ENCODE measurements at places on chromosomes 1 and 21.

GRCh38 chr1:45230537-45230936 lies 24.1 kb upstream of the ZSWIM5 start:
- DNase-seq: no peak

GRCh38 chr1:67713057-67713846 lies 28.3 kb downstream of the GADD45A start:
- no peak for DNase-seq

DNA sequence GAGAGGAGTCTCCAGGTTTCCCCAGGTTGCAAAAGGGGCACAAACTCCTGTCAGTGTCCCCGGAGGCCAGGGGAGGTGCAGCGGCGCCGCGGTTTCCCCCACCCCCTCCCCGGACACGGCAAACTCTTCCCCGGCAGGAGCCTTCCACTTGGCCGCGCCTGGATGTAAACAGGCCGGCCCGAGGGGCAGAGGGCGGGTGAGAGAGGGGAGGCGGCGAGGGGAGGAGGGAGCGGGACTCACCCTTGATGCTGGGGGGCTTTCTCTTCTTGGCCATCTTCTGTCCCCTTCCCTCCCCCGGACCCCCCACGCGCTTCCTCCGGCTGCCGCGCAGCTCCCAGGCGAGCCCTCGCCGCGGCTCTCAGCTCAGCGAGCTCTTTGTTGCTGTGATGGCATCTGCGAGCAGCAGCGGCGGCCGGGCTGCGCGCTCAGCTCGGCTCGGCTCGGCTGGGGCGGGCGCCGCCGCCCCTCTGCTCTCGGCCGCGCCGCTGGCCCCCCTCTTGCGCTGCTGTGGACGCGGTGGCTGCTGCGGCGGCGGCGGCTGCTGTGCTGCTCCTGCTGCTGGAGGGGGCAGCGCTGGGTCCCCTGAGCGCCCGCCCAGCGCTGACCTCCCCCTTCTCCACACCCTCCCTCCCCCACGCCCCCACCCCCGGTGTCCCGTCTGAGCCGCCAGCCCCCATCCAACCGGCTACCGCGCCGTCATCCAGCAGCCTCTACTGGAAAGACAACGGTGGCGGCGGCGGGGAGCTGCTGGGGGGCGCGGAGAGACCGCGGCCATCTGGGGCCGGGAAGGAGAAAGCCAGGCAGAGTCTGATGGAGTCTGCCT lies 4.9 kb upstream of the SLC44A5 start:
- DNase-seq: no peak

DNA sequence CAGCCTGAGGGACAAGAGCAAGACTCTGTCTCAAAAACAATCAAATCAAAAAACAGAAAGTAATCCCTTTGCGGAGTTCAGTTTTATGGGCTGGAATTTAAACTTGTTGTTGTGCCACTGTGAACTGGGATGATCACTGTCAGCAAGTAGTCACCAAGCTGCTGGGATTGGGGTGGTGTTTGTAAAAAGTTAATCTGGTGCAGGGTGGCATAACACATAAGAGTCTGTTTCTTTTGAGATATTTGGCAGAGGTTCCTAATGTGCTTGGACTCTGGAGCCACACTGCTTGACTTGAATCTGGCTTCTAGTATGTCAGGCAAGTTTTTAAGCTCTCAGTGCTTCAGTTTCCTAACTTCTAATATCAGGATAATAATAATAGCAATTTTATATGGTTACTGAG lies 6.6 kb downstream of the CLIC4 start:
- DNase-seq: no peak

DNA sequence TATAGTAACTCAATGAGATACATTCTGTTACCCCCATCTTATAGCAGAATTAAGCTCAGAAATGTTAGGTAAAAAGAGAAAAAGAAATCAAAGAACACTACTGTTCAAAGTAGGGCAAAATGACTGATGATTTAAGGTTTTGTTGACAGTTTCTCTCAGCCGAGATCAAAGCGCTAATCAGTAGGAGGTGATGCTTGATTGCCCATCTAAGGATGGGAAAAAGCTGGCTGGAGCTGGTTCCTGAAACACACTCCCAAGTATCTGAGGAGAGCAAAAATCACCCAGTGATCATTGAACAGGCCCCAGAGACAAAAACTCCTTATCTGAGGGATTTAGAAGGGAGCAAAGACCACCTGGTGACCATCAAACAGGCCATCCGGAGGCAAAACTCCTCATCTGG lies 64.5 kb upstream of the CSF1 start:
- no peak for DNase-seq

DNA sequence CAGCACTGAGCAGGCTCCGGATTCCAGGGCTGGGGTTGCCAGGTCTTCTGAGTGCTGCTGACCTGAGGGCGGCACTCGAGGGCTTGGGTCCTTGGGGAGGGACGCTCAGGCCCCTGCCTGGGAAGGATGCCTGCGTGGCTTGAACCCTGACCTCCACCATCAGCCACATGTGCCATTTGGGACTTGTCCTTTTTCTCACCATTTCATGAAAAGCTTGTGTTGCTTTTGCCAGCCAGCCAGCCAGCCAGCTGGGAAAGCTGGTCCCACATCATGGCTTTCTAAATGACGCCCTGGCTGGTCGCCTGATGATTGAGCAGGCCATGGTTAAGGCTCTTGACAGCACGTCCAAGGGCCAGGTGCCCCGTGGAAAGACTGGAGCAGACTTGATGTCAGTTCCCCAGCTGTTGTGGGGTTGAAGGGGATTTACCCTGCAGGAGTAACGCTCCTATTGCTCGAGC lies 168.7 kb downstream of the CAMTA1 start:
- no peak for DNase-seq

DNA sequence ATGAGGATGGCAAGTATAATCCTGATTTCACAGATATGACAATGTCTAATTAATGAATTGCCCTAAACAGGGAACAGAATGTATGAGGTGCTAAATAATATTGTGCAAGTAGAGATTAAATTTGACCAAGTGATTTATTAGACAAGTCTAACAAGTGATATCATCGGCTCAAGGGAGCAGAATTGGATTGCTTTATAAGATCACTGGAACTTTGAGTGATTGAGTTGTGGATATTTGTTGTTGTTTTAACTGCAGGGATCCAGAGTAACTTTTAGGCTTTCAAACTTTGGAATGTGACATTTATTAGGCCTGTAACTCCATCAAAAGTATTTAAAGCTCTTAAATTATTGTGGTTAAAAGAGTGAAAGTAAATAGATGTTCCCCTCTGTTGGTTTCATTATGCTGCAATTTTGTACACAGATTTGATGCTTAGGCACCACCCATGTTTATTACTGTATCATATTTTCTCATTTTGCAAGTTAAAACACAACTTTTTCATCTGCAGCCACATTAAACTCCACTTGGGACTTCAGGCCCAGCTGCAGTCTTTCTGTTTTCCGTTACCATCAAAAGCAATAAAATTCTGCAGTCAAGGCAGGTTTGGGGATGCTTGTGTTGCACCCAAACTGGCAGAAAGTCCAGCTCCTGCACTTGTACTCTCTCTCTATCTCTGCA lies 206.6 kb downstream of the HLX start:
- DNase-seq: no peak

DNA sequence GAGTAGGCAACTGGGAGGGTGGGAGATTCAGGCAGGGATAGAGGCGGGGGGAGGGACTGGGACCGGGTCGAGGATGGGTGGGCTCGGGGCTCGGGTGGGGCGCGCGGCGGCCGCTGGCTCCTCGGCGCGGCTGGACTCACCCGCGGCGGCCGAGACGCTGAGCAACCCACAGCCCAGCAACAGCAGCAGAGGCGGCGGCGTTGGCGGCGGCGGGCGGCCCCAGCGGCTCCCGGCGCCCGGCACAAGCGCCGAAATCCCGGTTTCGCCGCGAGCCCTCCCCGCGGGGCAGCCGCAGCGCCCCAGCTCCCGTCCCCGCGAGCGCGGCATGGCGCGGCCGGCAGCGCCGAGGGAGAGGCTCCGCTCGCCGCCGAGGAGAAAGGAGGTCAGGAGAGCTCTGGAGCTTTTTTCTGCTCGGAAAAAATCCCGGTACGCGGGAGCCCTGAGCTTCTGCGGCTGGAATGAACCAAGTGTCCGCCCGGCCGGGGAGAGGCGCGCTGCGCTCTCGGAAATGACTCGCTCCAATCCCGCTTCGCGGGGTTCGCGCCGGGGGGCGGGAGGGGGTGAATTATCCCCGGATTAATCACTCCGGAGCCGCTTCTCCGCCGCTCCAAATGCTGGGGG lies at the start of gene CSMD2:
Gene CSMD2, minus strand, starts transcription at position 460 of the 621 bp plus-strand sequence. Its CDS starts 133 bp downstream, at position 327.
- DNase-seq: no peak

DNA sequence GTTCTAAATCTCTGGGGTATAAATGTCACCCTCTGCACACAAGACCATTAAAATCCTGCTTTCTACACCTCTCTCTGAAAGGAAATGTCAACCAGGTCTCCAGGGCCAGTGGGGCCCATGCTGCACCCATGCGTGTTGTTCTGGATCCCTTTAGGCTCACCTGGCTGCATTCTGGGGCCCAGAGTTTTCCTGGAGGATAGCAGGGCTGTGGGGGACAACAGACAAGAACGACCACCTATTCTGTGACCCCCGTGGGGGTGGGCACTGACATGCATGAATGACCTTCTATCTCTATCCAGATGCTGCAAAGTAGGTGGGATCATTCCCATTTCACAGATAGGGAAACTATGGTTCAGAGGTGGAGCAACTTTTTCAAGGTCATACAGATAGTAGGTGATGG lies 41.6 kb downstream of the TNNT2 start:
- no peak for DNase-seq

GRCh38 chr1:23709229-23709628 lies 17.6 kb downstream of the RPL11 start:
- DNase-seq: no peak

DNA sequence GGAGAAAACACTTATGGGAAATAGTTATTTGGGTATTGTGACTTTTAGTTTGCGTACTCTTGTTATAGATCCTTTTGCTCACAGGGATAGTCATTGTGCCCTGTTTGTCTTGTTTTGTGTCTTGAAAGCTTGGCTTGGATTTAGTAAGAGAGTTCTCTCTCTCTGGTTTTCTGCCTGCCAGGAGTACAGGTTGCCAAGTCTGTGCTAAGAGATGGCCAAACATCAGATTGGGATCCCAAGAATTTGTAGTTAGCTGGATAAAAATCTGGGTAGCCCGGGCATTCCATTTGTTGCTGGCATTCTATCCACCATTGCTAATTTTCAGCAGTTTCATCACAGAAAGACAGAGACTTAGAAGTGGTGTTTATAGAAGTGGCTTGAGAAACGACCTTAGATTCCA lies 222.2 kb downstream of the NRIP1 start:
- DNase-seq: no peak

- DNase-seq: no peak
Observed at GRCh38 chr1:119648620-119649004, 546 bp upstream of the ZNF697 start.

- no peak for DNase-seq
Observed at GRCh38 chr1:5575396-5575940, 416.8 kb downstream of the NPHP4 start.

GRCh38 chr21:46220275-46220810 lies 8.2 kb downstream of the LSS start:
- DNase-seq: no peak

DNA sequence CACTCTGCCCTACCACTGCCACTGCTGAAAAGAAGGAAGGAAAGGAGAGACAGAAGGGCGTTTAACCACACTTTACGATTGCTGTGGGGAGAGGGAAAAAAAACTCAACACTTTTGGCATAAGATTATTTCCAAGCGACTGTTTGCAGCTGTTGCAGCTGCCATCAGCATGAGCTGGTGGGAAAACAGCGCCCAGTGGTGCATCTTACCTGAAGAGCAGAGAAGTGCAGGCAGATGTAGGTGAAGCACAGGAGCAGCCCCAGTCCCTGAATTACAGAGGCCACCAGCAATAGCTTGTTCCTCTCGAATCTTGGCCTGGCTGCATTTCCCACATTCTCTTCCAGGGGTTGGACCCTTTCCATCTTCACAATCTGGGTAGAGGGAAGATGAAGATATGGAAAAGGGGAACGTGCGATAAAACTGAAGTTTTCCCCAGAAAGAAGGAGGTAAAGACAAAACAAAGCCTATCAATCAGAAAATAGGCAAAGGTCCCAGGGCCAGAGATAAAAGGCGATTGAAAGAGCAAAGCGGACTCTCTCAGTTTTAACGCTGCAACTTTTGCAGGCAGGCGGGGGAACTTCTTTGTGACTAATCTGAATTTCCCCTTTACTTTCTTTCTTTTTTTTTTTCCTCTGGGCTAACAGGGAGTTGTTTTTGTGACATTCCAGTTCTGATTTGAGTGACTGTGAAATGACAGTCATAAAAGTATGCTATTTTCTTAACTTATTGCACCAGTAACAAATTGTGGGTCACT lies at the start of gene TNFSF4:
Gene TNFSF4, minus strand, starts transcription at position 516 of the 753 bp plus-strand sequence. Its CDS starts 155 bp downstream, at position 361.
- no peak for DNase-seq

DNA sequence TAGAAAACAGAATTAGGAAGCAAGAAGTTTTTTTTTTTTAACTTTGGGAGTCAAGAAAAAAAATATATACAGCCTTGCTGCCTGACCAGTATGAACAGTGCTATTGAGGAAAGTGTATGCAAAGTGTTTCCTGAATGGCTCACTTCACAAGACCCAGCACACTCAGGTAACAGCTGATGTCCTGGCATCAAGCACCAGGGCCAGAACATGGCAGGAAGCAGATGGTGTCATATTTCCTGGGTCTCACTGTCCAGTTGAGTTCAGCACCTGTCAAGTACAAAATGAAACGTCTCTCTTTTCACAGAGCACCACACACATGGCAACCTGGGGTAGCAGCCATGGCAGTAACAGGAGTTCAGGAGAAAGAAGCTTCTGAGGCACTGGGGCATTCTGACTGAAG lies 372.3 kb downstream of the TTLL7 start:
- DNase-seq: no peak

GRCh38 chr1:89974696-89975470 lies 20.0 kb upstream of the ZNF326 start:
- DNase-seq: no peak

DNA sequence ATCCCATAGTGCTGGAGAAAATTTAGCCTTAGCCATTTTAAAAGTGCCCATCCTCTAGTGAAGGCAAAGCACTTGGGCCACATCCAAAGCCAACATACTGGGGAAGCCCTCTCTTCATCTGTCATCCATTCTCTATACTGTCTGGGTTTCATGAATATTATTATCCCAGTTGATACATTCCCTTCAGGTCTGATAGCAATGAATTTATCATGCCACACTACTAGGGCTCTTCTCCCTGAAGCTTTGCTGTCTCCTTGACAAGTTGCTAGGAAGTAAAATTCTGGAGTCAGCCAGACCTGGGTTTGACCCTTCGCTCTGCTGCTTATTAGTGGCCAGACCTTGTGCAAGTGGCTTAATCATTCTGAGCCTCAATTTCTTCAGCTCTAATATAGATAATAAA lies 1041.4 kb upstream of the ADGRL2 start:
- no peak for DNase-seq

DNA sequence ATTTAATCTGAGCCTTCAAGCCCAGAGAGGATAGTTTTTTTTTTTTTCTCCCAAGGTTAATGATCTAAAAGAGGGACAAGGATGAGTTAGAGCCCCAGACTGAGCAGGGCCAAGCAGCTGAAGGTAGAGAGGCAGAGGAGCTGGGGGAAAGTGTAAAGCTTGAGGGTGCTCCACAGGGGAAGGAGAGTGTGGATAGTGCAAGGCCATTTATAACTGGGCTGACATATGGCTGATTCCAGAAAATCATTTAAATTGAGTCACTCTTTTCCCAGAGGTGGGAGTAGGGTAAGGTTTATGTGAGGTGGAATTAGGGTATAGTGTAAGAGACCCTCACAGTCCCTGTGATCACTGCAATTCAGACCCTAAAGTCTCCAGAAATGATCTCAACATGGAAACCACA lies 55.8 kb downstream of the BEND5 start:
- no peak for DNase-seq
